Aortic smooth muscle cell (primary cell): ENCODE measurements at places on chromosomes 16 and 17. TPM values are rescaled to one million over a fixed set of nuclear protein-coding genes. Genes with fewer than 3 reads are reported as not detected.

Gene MT1F
- 0.19 and 0.79 TPM in 2 replicates for total RNA-seq

Gene C16orf89
- 0.92 and 1.4 TPM in 2 replicates for total RNA-seq

Gene KRTAP4-5
- not detected in 2 replicates for total RNA-seq

Gene SPATA22
- 0.87 TPM in 1 of 2 replicates, not detected in the other for total RNA-seq

Gene CDRT15L2
- not detected in 2 replicates for total RNA-seq

Gene CRYBA1
- not detected in 2 replicates for total RNA-seq

Gene SLFN12L
- total RNA-seq, result 0.12 and 0.40 TPM in 2 replicates

Gene TM4SF5
- not detected in 2 replicates for total RNA-seq

Gene PIEZO1
- 190 and 217 TPM in 2 replicates for total RNA-seq

Gene HP
- not detected in 2 replicates for total RNA-seq

Gene NOTUM
- under 0.01 TPM in 1 of 2 replicates, not detected in the other for total RNA-seq

Gene ZNF764
- total RNA-seq, result 2.8 and 3.0 TPM in 2 replicates

Gene HOXB13
- not detected in 2 replicates for total RNA-seq

Gene RNF40
- 62.4 and 68.3 TPM in 2 replicates for total RNA-seq

Gene MT1B
- not detected in 2 replicates for total RNA-seq

Gene EPX
- total RNA-seq, result not detected in 2 replicates

Gene CD300H
- total RNA-seq, result not detected in 2 replicates

Gene AHSP
- total RNA-seq, result not detected in 2 replicates
